Heart right ventricle (tissue), 16 donors: ENCODE measurements at places on chromosomes 4 and X. TPM values are rescaled to one million over a fixed set of nuclear protein-coding genes. Genes with fewer than 3 reads are reported as not detected.

Gene TCP11X2
- polyA plus RNA-seq: not detected

DNA sequence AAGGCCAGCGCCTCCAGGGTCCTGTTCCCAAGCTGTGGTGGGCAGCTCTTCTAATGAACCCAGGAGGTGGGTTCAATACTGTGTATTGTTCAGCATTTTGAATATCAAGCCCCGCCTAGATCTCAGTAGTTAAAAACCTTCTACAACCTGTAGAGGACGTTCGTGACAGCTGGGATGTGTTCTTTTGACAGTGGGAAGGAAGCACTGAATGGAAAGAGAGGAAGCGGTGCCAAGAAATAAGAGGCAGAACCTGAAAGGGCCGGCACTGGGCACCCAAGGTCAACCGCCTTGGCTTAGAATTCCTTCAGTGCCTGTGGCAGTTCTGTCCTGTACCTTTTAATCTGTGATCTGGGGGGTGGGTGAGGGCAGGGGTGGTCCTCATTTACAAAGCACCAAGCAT is 73.1 kb downstream of the CC2D2A start:
- no peaks in the 10 kb centered on the region for H3K36me3 ChIP-seq
- H3K4me3 ChIP-seq: no peak overlapping the region
- H3K4me1 ChIP-seq: peaks cover 11% of the 10 kb centered on the region
- H3K27me3 ChIP-seq: no peaks in the 10 kb centered on the region

Gene KCND1
- polyA plus RNA-seq: 0.44 TPM

Gene KIF4A
- polyA plus RNA-seq: not detected

Gene AFF2
- polyA plus RNA-seq: not detected
